ENCODE measurements at places on chromosomes 1 and 21.

- peak; percentile 42 for DNase-seq
These were observed 130.1 kb upstream of the MAP1LC3C start for GRCh38 chr1:242128951-242129502.

DNA sequence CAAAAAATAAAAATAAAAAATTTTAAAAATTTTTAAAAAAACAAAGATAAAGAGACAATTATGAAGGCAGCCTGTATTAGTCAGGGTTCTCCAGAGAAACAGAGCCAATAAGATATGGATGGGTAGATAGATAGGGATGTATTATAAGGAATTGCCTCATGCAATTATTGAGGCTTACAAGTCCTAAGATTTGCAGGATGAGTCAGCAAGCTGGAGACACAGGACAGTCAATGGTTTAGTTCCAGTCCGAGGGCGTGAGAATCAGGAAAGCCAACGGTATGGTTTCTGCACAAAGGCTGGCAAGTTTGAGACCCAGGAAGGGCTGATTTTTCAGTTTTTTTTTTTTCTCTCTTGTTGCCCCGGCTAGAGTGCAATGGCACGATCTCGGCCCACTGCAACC, 24.1 kb upstream of the EIF4G3 start:
- DNase-seq = no peak

- no peak for DNase-seq
These were observed 13.8 kb upstream of the FCGR2A start for GRCh38 chr1:161491472-161491871.

- DNase-seq = no peak
These were observed at the start of gene SPTA1 for GRCh38 chr1:158686111-158687009. SPTA1 (minus strand) TSS chr1:158686715; CDS start chr1:158686517, 198 bp downstream.

- peak; percentile 82 for DNase-seq
These were observed 38.4 kb upstream of the FOXO6 start for GRCh38 chr1:41322835-41323234.

GRCh38 chr1:189866606-189867005, 611.1 kb downstream of the BRINP3 start:
- DNase-seq = no peak

DNA sequence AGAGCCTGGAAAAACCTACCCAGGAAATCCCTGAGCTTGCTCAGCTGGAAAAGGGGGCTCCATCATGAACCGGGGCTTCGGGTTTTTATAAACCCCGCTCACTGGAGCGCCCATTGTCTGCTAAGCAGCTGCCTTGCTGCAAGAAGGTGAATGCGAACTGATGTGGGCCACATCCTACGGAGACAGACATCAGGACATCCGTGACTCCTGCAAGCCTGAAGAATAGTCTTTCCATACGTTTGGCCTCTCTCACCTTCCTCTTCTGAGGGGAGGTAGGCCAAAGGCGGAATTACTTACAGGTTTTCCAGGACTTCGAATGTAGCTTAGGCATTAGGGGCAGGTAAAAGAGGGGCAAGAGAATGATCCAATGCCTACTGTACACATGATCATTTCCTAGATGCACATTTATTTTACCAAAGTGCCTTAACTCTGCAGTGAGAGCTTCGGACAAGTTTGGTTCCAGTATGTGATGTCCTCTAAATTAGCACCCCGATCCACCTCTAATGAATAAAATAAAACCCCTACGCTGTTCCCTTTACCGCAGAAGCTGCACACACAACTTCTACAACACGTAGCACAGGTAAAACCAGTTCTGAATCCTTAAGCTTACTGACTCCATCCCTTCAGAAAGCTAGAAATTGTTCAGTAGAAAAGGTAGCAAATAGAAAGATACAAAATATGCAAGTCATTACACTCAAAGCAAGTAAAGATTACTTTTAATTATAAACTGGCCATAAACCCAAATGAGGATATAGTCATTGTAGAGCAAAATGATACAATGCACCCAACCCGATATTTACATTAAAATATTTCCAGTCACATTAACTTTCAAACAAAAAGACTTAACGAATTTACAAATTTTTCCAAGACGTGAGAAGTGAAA, 866 bp upstream of the SORT1 start:
- no peak for DNase-seq

- no peak for DNase-seq
These were observed 24.3 kb downstream of the HEYL start for GRCh38 chr1:39615086-39615673.

- no peak for DNase-seq
These were observed 279.5 kb downstream of the FOXD2 start for GRCh38 chr1:47717341-47717740.

- no peak for DNase-seq
These were observed at the start of gene LPAR3 for GRCh38 chr1:84892705-84893618. LPAR3 (minus strand) TSS chr1:84893206; CDS start chr1:84866120, 27,086 bp downstream.

- DNase-seq = peak; percentile 12
These were observed 742 bp upstream of the HSPA13 start for GRCh38 chr21:14383596-14384180.

DNA sequence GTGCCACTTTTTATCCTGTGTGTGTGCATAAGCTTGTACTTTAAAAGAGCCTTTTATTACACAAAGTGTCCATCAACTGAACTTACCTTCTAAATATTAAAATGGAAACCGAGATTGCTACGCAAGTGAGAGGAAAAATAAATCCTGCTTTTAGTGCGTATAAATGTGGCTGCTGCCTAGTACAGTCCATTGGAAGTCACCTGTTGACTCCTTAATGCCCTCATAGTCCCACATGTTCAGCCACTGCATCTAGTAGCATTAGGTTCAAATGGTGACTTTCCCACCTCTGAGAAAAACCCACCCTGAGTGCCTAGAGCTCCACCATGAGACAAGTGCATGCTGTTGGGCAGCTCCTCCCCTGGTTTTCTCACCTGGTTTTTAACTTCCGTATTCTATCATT, 53.0 kb downstream of the LHX4 start:
- DNase-seq = no peak

DNA sequence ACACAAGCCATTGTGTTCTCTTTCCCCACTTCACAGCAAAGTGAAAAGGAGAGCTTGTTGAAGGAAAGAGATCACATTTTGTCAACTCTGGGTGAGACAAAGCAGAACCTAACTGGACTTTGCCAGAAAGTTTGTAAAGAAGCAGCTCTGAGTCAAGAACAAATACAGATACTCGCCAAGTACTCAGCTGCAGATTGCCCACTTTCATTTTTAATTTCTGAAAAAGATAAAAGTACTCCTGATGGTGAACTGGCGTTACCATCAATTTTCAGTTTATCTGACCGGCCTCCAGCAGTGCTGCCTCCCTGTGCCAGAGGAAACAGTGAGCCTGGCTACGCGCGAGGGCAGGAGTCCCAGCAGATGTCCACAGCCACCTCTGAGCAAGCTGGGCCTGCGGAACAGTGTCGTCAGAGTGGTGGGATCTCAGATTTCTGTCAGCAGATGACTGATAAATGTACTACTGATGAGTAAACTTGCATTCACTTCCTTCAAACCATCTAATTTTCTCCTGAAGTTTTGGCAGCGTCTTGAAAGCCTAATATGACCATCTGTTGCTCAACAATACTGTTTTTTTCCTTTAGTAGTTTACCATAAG, 43.7 kb downstream of the BACH1 start:
- no peak for DNase-seq

GRCh38 chr21:25300632-25301031, 306.6 kb downstream of the MRPL39 start:
- DNase-seq = no peak

DNA sequence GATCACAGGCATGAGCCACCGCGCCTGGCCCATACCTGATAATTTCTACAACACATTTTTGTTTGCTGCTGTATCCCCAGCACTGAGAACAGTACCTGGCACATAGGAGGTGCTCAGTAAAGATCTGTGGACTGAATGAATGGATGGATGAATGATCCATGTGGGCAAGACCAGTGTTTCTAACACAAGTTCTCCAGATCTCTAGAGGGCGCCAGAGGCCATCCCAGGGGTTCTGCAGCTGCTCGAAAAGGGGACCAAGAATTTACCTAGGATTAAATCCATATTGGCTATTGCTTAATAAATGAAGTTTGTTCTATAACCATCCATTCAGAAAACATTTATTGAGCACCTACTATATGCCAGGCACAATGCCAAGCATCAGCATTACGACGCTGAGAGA, 167.7 kb downstream of the ACTL8 start:
- peak; percentile 72 for DNase-seq

- no peak for DNase-seq
These were observed 62.9 kb upstream of the ROR1 start for GRCh38 chr1:63710761-63711380.

DNA sequence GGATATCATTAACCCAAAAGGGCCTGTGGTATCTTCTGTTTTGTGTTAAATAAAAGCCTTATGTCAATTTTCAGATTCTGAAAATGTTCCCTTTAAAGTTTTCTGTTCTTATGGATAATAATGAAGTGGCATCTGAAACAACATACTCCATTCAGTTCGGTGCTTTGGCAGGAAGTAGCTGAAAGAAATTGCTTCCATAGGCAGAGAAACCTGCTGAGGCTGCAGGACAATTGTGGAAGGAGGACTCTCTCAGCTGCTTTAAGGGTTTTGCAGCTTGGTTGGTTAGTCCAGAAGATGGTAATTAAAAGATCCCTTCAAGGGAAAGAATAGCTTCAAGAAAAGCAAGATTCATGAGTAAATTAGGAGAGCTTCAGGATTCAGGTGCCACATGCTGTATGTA, 30.5 kb upstream of the NRIP1 start:
- peak; percentile 72 for DNase-seq

DNA sequence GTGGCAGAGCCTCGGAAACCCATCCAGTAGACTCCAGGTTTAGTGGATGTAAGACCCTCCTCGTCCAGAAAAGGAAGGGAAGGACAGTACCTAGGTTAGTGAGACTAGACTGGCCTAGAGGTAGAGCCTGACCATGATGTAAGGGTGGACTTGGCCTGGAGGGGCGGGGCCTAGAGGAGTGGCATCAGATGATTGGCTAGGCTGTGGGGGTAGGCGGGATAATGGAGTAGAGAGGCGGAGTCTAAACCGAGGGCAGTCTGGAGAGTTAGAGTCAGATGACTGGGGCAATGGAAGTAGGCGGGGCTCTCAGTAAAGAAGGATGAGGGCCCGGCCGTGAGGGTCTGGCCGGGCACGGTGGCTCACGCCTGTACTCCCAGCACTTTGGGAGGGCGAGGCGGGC, 70.1 kb downstream of the EPHB2 start:
- DNase-seq = peak; percentile 23

DNA sequence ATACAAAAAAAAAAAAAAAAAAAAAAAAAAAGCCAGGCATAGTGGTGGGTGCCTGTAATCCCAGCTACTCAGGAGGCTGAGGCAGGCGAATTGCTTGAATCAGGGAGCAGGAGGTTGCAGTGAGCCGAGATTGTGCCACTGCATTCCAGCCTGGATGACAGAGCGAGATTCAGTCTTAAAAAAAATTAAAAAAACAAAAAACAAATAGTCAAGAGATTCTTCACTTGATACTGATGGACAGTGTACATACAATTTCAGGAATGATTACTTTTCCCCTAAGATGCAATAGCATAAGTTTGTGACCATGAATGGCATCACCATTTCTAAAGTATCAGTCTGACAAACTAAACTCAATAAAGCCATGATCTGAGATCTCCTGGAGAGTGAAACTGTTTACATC, 60.8 kb upstream of the IVNS1ABP start:
- no peak for DNase-seq

DNA sequence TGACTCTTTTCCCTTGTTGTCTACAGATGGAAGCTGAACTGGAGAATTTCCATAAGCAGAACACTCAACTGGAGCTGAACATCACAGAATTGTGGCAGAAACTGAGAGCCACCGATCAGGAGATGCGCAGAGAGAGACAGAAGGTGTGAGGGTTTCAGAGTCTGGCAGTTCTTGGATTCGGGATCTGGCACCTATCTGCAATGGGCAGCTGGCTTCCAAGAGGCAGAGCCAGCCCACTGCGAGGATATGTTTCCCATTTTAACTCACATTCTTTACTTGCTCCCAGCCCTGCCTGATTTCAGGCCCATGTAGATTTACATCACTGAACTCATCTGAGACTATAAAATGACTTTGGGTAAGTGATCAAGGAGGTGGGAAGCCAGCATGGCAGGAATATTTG, 37.3 kb upstream of the TMEM125 start:
- DNase-seq = no peak

GRCh38 chr1:160377585-160378206, 10.8 kb downstream of the NHLH1 start:
- no peak for DNase-seq

GRCh38 chr1:32055416-32055815, 17.3 kb upstream of the TMEM39B start:
- DNase-seq = no peak

- DNase-seq = no peak
These were observed 20.3 kb upstream of the KAZN start for GRCh38 chr1:14578156-14578555.

- no peak for DNase-seq
These were observed 110.3 kb downstream of the PTPN14 start for GRCh38 chr1:214441119-214441518.

DNA sequence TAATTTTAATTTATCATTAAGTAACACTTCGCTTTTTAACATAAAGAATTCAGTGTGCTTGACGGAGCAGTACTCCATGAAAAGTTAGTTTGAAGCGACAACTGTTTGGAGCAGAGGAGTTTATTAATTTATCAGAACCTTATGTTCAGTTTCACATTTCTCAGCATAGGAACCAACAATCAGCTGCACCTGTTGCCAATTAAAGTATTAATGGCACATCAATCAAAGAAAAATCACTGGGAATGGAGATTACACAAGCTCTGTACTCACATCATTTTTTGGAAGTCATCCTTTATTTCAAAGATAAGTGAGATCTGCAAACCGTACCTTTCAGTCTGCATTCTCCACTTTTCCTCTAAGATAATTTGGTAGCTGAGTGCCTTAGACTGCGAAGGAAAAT, 344.6 kb downstream of the LMO4 start:
- DNase-seq = no peak

GRCh38 chr1:212291505-212292134, 6.4 kb downstream of the PPP2R5A start:
- DNase-seq = peak; percentile 72

DNA sequence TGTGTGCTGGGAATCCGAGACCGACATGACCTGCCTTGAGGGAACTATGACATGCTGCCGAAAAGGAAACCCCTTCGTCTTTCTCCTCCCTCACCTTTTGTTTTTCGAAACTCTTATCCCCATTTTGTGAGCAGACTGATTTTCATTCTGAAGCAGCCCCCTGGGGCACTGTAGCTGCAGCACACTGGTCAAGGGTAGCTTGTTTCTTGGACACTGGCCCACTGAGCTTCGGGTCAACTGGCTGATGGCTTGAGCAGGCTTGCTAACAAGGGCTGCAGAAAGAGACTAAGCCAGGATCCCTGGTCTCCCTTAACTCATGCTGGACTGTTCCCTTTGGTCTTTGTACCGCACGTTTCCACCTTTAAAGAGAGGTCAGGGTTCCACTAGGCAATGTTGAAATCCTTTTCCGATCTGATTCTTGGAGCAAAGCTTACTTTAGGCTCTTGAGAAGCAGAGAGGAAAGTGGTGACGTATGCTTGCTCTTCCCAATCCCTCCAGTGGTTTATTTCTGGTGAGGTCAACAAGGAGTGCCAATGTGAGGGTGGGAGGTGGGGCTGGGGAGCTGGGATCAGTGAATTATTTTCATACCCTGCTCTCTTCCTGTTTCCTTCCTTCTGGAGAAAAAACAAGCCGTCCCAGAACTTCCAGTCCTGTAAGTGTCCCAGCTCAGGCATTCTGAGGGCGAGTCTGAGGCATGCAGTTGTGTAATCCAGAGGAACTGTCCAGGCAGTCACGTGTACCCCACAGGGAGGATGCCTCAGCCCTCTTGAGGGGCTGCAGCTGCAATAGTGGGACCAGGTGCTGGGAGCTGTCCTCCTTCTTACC, 7.6 kb downstream of the CYP4B1 start:
- no peak for DNase-seq

Measured in RPMI8226 (cell line).